ENCODE measurements at places on chromosomes 13 and 19.

- no peak for DNase-seq
Measured at GRCh38 chr13:39770221-39771090, 115.0 kb downstream of the COG6 start.

GRCh38 chr13:95793781-95794180 lies 116.8 kb downstream of the DNAJC3 start:
- no peak for DNase-seq

DNA sequence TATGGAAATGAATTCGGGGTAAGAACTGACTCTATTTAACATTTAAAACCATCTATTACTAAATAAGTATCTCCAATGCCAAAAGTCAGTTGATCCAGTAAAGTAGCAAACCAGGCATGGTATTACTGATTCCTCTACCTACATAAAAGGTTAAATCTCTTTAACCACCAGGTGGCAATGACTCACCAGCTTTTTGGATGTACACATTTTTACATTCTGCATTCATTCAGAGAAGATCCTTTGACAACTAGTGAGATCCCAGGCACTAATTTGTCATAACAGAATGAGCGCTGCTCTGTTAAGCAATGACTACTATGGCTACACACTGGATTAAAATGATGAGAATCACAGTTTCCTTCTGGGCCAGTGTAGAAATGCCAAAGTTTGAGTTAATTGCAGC lies 329.8 kb upstream of the GPC6 start:
- DNase-seq, result no peak

GRCh38 chr13:80584785-80585184 lies 243.9 kb upstream of the SPRY2 start:
- DNase-seq, result no peak

- no peak for DNase-seq
Measured at GRCh38 chr19:51161266-51161665, 19.2 kb downstream of the SIGLEC7 start.

- no peak for DNase-seq
Measured at GRCh38 chr13:74795526-74795925, 661.3 kb upstream of the KLF12 start.

DNA sequence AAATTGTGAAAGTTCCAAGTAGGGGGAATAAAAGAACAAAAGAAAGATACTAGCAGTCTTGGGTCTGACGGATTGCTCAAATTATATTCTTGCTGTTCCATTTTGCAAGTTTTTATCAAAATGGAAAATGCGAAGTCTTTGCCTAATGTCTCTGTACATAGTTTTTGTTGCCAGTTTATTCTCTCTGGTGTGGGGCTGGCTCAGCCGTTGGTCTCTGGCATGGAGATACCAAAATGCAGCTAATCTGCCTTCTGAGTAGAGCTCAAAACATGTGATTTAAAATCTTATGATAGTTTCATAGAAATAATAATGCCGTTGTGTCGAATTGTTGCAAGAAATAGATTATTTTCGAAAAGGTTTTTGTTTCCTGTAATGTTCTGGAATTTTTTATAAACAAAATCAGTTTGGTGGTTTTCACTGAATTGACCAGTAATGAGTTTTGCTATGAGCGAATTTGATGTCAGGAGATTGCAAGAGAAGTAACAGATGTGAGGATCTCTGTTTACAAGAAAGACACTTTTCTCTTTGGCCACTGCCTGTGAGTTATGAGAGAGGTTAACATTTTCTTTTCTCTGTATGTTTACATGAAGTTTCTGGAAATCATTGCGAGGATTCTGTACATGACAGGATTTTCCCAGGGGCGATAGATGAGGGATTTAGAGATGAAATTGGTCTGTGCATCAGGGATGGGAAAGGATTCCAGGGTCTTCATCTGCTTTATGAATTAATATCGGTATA lies 147.0 kb downstream of the DCT start:
- DNase-seq, result no peak

DNA sequence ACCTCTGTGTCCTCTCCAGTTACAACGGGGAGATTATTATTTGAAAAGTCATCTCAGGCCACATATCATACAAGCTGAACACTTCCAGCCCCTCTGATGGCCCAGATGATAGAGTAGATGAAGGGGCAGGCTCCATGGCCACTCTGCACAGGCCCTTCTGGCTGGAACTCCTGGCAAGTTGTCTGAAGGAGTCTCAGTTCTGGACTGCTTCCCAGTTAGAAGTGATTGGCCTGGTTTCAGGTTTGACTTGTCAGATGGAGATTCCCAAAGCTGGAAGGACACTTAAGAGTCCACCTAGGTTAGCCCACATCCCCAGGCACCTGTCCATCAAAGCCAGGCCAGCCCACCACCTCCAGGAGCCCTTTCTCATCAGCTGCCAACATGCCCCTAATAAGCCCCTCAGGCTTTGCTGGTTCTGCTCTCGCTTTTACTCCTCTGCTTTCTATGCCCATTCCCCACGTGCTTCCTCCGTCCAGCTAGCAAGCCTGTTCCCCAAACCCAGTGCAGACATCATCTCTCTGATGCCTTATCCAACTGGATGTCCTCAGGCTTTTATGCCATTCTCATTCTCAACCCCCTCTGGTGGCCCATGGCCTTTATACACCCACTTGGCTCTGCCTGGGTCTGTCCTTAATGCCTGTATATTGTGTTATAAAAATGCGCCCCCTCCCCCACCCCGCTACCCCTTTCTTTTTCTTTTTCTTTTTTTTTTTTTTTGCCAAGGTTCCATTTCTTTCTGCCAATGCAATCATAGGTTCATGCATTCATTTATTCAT lies 56.5 kb downstream of the HSPH1 start:
- DNase-seq, result no peak

GRCh38 chr13:46492946-46493345 lies 60.0 kb upstream of the LRCH1 start:
- DNase-seq, result peak; percentile 79

GRCh38 chr13:68261105-68261504 lies 1031.0 kb upstream of the PCDH9 start:
- DNase-seq, result no peak

DNA sequence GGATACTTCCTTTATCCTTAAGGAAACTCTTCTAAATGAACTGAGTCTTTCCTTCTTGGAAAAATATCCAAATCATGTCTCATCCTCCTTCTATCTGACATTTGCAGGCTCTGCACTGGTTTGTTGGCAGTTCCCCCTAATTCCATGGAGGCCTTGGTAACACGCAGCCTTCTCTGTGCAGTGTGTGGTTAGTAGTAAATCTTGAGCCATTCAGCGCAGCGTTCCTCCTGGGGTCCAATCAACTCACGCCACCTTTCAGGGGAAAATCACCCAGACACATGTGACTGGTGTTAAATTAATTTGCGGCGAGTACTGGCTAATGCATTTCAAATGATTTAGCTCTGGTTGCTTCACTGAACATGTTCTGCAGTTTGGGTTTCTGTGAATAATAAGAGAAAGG lies 21.0 kb upstream of the CBY2 start:
- peak; percentile 81 for DNase-seq

GRCh38 chr19:38062959-38063761 lies 156.2 kb downstream of the SIPA1L3 start:
- peak; percentile 86 for DNase-seq

DNA sequence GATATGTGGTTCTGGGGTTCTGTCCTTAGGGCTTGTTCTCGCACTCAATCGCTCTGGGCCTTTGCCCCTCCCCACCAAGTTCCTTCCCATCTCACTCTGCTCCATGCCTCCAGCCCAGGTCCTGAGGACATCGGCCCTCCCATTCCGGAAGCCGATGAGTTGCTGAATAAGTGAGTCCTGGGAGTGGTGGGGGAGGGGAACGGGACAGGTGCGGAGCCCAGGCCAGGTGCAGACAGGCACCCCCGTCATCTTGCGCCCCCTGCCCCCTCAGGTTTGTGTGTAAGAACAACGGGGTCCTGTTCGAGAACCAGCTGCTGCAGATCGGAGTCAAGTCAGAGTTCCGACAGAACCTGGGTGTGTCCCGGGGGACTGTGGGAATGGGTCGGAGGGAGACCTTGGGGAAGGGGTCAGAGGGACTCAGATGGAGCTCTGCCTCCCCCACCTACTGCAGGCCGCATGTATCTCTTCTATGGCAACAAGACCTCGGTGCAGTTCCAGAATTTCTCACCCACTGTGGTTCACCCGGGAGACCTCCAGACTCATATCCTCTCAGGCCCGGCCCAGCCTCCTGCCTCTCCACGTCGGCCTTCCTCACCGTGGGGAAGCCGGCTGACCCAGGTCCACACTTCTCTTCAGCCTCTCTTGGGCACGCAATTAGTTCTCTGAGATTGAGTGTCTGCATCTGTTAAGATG lies 10.1 kb downstream of the FUZ start:
- no peak for DNase-seq

DNA sequence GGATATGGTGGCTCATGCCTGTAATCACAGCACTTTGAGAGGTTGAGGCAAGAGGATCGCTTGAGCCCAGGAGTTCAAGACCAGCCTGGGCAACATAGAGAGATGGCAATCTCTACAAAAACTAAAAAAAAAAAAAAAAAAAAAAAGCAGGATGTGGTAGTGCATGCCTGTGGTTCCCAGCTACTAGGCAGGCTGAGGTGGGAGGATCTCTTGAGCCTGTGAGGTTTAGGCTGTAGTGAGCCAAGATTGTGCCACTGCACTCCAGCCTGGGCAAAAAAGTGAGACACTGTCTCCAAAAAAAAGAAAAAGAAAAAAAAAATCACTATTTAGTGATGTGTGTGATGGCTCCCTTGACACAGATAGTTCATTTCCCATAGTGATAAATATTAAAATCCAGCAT lies 365.0 kb upstream of the NBEA start:
- DNase-seq, result no peak

- no peak for DNase-seq
Measured at GRCh38 chr19:19356901-19357566, 36.4 kb downstream of the MAU2 start.

- no peak for DNase-seq
Measured at GRCh38 chr13:23715762-23716235, 145.6 kb downstream of the TNFRSF19 start.

Data from kidney (tissue), 22 donors.